ENCODE measurements at places on chromosomes 7 and 10. TPM values are rescaled to one million over a fixed set of nuclear protein-coding genes. Genes with fewer than 3 reads are reported as not detected.

The GPR85 gene
- 0.30 TPM for total RNA-seq

The CCDC136 gene
- 0.07 TPM for total RNA-seq

The ZNF425 gene
- 0.74 TPM for total RNA-seq

The ADCYAP1R1 gene
- not detected for total RNA-seq

The OR6V1 gene
- not detected for total RNA-seq

The PALS2 gene
- 2.7 TPM for total RNA-seq

The RBP4 gene
- not detected for total RNA-seq

The CNPY1 gene
- total RNA-seq, result not detected

The ELMO1 gene
- total RNA-seq, result 13.6 TPM

All from mammary microvascular endothelial cell (primary cell).